ENCODE measurements at places on chromosomes 7 and 10.

DNA sequence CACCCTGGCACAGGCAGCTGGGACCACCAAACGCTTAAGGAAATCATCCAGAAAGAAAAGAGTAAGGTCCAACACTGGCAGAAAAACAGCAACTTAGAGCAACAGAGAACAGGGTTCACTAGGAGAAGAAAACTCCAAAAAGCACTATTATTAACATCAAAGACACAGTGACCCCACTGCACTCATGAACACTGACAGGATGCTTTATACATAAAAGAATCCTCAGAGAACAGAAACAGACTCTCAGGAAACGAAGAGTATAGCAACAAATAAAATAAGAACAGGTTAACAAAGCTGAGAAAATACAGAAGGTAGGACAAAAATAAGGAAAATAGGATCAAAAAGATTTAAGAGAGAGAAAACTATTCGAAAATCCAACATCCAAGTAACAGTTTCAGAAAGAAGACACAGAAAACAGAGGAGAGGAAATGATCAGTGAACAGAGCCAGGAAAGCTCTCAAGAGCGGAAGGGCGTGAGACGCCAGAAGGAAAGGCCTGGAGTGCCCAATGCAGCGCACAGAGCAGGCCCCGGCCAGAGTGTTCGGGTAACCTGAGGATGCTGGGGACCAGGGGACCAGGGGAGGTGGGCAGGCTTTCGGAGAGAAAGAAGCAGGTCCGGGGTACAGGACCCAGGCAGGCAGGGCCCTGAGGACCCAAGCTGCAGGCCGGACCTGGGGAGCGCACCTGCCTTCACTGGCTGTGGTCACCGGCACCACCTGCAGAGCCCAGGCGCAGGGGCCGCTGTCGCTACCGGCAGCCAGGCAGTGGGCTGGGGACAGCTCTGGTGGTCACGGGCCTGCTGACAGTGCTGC, 258.2 kb downstream of the MAD1L1 start:
- DNase-seq, result no peak

- DNase-seq, result no peak
Observed at GRCh38 chr7:39199951-39200350, 222.2 kb downstream of the POU6F2 start.

- DNase-seq, result no peak
Observed at GRCh38 chr7:132406039-132406438, 170.2 kb downstream of the PLXNA4 start.

- DNase-seq, result no peak
Observed at GRCh38 chr10:93299606-93300287, 182.4 kb downstream of the MYOF start.

DNA sequence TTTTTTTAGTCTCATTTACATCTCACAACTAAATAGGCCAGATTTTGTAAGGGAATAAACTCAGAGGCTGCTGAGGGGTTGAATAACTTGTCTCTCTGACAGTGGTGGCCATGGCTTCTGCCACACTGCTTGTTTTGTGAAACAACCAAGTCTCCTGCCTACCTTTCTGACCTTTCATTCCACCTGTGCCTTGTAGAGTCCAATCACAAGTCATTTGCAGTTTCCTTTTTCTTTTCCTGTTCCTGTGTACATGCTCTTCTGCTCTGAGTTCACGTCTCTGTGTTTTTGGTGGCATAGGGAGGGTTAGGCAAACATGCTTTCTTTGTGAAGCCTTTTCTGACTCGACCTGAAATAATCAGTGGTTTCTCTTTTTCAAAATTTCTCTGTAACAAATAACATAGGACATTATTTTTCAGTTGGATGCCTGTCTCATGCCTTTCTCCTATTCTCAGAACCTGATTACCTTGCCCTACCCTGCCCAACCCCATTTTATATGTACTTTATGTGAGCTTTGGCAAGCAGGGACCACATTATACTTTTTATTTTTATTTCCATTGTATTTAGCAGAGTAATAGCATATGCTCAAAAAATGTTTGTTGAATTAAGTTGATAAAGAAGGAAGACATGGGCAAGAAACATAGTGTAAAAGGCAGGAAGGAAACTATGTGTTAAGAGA, 81.7 kb downstream of the HDAC9 start:
- DNase-seq, result no peak

- no peak for DNase-seq
Observed at GRCh38 chr10:71795248-71795647, 21.9 kb upstream of the VSIR start.

- DNase-seq, result no peak
Observed at GRCh38 chr7:155338632-155339320, 41.1 kb downstream of the INSIG1 start.

GRCh38 chr7:151761231-151761630, 115.7 kb downstream of the PRKAG2 start:
- DNase-seq, result no peak

GRCh38 chr7:108618056-108618455, 48.4 kb downstream of the DNAJB9 start:
- DNase-seq, result no peak

DNA sequence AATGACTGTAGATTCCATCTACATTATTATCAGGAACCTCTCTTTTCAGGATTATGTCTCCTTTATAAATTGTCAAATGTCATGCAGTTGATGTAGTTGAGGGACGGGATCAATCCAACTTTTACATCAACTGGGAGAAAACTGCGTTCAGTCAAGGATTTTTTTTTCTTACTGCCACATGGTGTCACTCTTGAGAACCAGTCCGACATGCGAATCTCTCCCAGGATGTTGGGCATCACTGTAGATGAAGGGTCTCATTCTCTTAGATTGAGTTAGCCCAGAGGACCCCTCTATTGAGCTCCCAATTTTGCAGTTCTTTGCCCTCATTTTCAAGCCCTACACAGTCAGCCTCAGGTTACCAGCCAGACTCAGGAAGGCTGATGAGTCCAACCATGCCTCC, 120.3 kb upstream of the PTPRZ1 start:
- DNase-seq, result no peak

- DNase-seq, result no peak
Observed at GRCh38 chr10:127989481-127990012, 82.6 kb downstream of the PTPRE start.

DNA sequence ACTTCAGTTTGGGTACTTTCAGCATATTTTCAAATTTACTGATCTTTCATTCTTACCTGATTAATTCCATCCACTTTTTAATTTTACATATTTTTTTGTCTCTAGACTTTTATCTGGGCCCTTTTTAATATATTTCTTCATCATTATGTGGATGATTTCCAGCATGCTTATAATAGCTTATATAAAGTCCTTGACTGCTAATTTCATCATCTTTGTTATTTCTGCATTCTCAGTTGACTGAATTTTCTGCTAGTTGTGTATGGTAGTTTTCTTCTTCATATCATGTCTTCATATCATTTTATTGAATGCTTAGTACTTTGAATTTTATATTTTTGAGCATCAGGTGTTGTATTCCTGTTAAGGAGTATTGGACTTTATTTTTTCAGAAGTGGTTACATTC, 39.6 kb downstream of the STAM start:
- DNase-seq, result no peak

Measured in stimulated activated CD8-positive, alpha-beta memory T cell treated with anti-CD3 and anti-CD28 coated beads, Interleukin-2, amount 100 ng/mL, for 1 hour (primary cell).